ENCODE measurements at places on chromosomes 4 and X.

DNA sequence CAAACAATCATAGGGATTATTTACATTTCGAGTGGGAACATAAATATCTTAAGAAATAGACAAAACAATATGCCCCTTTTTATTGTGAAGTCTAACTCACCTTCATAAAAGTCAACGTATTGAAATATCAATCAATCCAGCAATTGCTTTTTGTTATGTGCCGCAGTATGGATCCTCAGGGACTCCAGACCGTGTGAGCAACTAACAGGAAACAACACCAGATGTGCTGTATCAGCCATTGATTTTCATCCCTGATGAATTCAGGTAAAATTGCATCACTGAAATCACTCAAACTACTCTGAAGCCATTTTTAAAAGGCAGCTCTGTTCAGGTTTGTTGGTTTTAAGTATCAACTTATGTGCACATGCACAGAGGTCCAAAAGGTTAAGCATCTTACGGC lies 197.3 kb upstream of the FAT1 start:
- no peak for DNase-seq

- DNase-seq = no peak
Measured at GRCh38 chr4:150896497-150896896, 118.6 kb downstream of the LRBA start.

DNA sequence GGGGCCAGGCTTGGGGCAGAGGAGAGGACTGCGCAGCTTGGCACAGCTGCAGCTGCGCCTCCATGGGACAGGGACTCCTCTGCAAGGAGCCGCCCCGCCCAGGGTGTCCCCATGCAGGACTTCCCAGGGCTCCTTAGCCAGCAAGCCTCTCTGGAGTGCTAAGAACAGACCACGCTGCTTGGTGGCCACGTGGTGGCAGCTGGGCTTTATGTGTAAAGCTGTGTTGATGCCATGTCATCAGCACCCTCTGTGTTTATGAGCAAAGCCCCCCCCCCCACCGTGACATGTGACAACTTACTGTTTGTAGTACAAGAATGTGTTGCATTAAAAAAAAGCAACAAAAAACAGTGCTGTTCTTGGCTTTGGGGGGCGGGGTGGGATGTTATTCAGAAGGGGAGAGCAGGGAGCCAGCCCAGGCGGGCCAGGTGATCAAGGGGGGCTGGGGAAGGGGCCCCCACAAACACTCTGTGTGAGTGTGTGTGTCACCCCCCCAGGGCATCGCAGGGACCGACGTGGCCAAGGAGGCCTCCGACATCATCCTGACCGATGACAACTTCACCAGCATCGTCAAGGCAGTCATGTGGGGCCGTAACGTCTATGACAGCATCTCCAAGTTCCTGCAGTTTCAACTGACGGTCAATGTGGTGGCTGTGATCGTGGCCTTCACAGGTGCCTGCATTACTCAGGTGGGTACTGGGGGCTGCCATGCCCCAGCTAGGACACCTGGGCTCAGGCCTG lies 40.3 kb downstream of the ATP2B3 start:
- no peak for DNase-seq

DNA sequence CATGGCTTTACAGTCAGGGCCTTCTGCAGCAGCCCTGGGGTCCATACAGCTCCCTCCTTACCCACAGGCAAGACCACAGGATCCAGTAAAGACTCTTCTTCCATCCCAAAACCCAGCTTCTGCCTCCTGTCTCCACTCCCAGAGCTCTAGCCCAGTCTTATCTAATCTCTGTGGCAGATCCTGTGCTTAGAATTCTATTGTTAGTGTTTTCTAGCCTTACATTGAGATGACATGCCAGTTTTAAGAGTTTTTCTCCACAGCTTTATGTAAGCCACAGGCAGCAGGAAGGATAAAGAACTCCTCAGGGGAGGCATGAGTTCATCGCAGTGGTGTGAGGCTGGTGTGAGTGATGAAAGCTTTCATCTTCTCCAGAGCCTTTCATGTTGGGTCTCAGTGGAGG lies 129.1 kb downstream of the RCHY1 start:
- DNase-seq = no peak

DNA sequence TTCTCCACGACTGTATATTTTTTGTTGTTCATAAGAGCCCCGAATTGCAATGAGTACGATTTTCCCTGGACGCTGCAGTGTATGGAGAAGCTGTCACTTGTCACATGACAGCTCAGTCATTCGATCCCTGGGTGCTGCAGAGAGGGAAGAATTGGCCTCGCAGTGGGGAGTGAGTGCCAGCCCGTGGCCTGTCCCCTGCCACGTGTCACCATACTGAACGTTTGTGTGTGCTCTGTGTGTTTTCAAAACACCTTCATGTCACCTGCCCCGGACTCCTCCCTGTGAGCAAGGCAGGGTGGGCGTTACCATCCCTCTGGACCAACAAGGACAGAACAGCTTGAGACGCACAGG lies 77.9 kb downstream of the TBL1X start:
- peak; percentile 31 for DNase-seq

DNA sequence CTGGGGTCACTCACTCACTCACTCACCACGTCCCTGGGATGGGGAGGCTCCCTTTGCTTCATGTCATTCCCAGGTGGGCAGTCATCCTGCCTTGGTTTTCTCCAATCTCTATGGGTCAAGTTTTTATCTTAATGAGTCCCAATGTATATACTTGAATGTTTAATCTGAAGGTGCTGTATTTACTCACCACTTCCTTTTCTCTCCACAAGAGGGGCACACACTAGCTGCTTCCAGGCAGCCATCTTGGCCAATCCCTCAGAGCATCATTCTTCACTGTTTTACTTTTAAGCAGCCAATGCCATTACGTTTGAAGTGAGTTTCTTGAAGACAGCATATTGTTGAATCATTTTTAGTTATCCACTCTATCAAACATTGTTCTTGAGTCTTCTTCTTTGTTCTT lies 153.4 kb upstream of the ARSJ start:
- peak; percentile 10 for DNase-seq

DNA sequence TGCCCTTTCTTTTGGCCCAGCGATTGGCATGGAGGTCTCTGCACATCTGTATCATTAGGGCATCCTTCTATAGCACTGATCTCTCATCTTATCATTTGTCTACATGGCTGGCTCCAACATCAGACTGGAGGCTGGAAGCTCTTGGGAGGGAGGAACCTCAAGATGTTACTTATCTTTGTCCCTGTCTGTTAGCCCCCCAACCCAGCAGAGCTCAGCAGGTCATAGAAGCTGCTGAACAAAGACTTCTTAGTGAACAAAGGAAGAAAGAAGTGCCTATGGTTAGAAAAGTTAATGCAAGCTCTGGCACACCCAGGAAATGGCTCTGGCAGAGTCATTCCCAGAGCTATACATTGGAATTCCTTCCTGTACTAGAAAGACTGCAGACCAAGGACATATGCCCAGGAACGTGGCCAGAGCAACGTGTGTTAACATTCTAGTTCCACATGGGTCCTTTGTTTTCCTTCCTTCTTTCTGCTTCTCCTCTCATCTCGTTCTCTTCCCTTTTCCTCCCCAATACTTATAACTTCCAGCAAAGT lies 74.0 kb downstream of the SEL1L3 start:
- no peak for DNase-seq

GRCh38 chr4:80685214-80685613 lies 345.3 kb upstream of the BMP3 start:
- no peak for DNase-seq

DNA sequence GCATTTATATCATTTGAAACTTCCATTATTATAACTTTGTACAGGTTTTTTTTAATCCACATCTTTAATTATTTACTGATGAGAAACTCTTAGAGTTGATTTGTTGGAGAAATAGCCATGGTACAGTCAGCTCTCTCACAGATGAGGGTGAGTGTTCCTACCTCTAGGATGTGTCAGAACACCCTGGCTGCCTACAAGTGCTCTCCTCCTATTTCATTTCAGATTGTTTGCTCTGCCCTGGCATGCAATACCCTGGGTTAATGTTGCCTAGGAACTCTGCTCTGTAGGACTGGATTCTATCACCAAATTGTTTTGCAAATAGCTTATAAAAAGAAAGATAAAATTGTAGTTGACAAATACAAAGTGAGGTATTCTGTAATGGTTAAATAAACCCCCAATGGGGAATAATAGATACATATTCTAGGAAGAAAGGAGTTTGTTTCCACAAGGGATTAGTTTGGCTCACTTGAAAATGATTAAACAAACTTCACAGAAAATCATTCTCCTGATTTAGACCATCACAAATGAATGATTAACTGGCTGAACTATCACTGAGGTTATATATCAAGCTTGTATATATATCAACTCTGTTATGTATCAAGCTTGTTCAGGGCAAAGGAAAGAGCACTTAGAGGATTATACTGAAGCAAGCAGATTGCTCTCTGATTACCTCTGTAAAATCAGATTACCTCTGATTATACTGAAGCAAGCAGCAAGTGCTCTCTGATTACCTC lies 150.0 kb downstream of the PDE5A start:
- no peak for DNase-seq

GRCh38 chrX:22634083-22634482 lies 361.4 kb downstream of the CBLL2 start:
- peak; percentile 49 for DNase-seq

DNA sequence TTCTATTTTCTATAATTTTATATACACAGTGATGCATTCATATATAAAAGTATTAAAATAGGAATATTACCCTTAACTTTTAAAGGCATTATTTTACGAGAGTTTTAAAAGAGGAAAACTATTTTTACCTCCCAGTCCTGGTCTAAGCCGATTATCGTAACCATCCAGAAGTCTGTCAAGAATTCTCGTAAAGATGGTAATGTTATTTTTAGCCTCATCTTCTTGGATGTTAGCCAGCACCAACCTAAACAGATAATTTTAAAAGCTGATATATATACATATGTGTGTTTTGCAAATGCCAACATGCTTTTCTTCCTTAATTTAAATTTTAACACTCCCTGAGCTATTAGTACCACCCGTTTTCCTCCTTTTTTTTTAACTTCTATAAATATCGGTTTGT lies 4.0 kb downstream of the GABRA2 start:
- DNase-seq = no peak

- DNase-seq = no peak
Measured at GRCh38 chrX:3711331-3711917, 2.0 kb downstream of the PRKX start.

DNA sequence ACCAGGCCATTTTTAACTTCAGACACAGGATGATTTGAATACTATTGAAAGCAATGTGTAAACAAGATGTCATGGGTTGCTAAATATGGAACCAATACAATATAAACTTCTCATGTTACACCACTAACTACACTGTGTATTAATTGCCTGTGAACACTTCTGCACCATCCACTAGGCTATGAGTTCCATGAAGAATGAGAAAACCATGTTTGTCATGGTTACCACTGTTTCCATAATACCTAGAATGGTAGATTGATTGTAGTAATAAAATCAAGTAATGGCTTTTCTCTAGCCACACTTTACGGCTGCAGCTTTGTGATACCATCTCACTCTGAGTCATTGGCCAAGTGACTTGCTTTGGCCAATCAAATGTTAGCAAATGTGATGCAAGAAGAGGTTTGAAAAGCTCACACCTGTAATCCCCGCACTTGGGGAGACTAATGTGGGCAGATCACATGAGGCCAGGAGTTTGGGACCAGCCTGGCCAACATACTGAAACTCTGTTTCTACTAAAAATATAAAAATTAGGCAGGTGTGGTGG lies 19.9 kb upstream of the CYBB start:
- no peak for DNase-seq

- no peak for DNase-seq
Measured at GRCh38 chrX:136228839-136229207, 22.4 kb downstream of the MAP7D3 start.

- peak; percentile 90 for DNase-seq
Measured at GRCh38 chr4:88938138-88938537, 118.8 kb downstream of the FAM13A start.

- peak; percentile 54 for DNase-seq
Measured at GRCh38 chr4:13989501-13989900, 362.0 kb upstream of the BOD1L1 start.

DNA sequence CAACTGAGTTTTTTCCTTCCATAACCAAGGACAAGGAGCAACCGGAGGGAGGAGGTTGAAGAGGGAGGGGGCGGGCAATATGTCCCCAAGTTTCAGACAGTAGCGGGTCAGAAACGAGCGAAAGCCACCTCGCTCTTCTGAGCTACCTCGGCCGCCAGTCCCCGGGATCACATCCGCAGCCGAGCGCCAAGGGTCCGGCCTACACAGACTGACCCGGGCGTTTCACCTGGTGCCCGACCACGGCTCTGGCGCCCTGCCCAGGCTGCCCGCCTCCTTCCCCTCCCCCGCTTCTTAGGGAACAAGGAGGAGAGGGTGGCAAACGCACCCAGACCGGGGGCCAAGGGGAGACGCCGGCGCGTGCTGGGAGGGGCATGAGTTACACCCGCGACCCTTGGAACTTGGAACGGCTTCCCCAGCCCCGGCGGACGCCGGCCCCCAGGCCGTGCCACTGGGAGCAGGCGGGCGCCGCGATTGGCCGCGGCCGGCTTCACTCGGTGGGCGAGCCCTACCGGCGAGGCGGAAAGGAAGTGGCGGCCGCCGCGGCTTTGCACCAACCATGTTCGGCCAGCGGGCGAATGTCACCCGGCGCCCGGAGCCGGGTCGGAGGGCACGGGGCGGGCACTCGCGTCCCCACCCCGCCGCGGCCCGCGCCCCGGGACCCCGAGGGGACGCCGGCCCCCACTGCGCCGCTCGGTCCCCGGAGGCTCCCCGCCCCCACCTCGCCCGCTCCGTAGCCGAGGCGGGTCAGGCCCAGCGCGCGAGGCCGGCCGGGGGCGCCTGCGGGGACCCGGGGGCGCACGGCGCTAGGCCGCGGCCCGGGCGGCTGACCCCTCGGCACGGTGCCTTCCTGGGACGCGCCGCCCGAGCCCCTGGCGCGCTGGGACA lies 1.5 kb downstream of the IRF2 start:
- peak; percentile 76 for DNase-seq

DNA sequence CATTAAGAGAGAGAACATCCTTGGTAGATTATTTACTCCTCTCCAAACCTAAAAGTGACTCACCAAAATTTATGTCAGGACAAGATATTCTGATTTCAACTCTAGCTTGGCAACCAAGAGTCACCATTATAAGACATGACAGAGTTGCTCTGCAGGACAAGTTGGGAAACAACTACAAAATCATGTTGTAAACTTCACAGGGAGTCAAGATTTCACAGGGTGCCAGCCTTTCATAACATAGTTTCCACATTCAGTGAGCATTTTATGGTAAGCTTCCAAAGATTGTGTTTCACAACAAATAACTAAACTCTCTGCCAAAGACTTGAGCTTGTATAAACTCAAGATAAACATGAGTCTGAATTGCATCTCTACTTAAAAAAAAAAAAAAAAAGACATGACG lies 121.0 kb upstream of the DIAPH2 start:
- peak; percentile 57 for DNase-seq

DNA sequence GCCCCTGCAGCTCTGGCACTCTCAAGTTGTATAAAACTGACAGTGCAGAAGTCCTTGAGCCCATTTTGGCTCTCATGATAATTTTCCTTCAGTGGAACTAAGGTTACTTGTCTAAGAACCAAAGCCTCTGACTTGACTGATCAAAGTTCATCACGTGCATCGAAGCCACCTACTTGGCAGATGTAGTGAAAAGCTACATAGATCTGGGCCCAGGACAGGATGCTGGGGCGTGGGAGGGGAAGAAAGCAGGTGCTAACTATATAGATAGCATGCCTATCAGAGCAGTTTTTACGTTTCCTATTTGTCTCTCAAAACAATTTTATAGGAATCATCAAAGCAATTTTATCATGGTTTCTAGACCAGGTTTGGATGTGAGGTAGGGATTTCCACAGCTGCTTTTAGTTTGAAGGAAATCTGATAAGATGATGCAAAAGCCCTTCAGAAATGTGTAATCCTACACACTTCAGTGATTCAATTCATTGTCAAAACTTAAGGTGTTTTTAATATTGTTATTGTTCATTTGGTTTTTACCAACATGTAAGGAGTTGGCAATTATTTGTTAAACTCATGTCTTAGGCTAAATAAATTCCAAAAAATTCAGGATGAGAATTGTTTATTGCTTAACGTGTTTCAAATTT lies 1.2 kb upstream of the CD40LG start:
- DNase-seq = no peak

All from cardiac muscle cell (in vitro differentiated cells and primary cell).